D341Med (cell line): ENCODE measurements at places on chromosomes 2 and 18.

GRCh38 chr2:149743842-149744448 lies 156.4 kb upstream of the MMADHC start:
- DNase-seq: no peak

DNA sequence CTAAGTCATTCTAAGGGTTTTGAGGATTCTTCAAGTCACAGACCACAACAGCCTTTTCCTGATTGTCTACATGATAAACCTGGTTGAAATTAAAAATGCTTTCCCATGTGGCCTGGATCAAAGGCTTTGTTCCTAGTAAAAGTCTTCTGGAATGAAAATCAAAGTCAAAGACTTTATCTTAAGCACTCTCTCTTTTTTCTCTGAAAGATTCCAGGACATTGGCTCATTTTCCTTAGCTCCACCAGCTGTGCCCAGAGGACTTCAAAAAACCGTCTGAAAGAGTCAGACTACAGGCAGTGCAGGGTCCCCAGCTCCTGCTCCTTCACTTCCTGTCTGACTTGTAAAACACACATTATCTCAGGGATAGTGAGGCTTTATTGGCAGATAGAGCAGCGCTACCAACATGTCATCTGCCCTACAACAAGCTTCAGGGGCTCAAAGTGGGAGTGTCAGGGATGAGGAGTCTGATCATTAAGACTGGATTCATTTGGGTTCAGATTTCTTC lies 148.2 kb downstream of the ESCO1 start:
- no peak for DNase-seq

DNA sequence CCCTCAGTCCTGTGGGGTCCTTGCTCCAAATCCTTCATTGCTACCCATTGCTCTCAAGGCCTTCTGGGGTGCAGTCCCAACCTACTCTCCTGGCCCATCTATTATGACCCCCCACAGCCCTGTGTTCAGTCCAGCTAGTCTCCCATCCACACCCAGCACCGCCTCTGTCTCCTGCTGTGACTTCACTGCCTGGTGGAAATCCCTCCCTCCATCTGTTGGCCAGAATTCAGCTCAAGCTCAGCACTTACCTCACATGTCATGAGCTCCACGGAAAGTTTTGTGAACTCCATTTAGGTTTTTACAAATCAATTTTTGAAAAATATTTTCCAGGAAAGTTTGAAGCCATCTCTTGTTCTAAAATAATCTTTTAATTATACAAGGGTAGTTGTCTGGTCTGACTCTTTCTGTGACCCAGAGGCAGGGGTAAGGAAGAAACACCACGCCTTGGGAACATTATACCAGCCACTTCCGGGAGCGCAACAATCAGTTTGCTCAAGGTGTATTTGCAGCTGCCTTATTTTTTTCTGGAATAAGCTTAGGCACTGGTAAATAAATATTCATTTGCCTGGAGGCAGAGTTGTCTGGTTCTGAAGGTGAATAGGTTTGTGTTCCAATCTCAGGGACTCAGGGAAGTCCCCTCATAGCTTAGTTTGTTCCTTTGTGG lies 110.8 kb downstream of the VIT start:
- no peak for DNase-seq

GRCh38 chr18:37712776-37713175 lies 147.2 kb upstream of the CELF4 start:
- DNase-seq: no peak

GRCh38 chr2:96903318-96903717 lies 33.4 kb upstream of the SEMA4C start:
- DNase-seq: no peak

- DNase-seq: peak; percentile 46
Measured at GRCh38 chr18:35022426-35023001, 18.7 kb upstream of the MAPRE2 start.

- DNase-seq: no peak
Measured at GRCh38 chr18:46649071-46649862, 7.8 kb downstream of the LOXHD1 start.

DNA sequence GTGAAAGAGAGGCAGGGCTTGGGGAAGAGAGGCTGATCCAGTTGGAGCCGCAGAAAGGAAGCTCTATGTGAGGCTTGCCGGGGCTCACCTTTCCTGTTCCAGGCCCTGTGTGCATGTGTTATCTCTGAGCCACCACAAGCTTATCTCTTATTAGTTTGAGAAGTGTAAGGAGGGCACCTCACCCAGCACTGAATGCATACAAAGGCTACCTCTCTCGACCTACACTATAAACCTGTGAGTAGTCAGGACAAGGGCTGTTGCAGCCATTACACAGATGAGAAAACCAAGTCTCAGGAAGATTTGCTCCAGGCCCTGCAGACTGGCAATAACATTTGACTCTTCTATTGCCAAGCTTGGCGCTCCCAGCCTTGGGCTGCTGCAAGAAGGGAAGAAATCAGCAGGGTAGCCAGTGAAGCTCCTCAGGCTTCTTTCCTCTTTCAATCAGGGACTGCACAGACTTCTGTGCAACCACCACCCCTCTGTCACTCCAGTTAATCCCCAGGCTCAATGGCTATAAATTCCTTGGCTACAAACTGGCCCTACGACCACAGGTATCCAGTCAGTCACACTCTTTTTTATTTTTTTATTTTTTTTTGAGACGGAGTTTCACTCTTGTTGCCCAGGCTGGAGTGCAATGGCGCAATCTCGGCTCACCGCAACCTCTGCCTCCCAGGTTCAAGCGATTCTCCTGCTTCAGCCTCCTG lies 73.8 kb downstream of the CLHC1 start:
- no peak for DNase-seq

DNA sequence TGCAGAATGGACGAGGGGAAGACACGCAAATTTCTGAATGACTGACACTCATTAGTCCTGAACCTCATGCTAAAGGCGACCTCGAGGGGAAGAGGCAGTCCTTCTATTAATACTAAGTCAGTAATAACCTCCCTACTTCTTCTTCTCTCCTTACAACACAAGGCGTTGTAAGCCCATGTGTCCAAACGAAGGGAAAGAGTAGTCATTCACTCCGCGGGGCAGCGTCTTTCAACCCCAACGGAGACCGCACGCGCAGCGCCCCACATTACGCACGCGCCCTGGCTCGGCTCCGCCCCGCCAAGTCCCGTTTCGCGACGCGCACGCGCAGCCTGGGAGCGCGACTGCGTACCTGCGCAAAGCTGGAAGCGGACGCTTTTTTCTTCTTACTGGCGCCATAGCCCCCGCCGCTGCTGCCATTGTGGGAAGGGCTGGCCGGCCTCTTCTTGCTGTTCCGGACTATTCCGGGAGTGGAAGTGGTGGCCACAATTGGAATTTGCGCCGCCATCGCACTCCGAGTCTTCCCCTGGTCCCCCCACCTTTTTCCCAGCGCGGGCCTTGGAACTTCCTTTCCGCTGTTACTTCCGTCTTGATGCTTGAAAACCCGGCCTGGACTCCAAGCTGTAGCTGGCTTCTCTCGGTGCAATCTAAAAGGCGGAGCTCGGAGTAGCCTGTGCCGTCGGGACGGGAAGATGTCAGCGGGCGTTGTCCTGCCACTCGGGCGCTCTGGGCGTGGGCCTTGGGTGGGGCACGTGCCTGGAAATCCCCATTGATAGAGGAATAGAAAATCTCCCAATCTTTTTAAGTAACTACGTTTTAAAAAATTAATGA lies at the start of gene INO80C:
Gene INO80C (minus strand): TSS at position 591 of the 828 bp plus-strand sequence. CDS start 86 bp downstream, at position 505.
- peak; percentile 99 for DNase-seq

- no peak for DNase-seq
Measured at GRCh38 chr2:149720615-149721014, 133.0 kb upstream of the MMADHC start.

GRCh38 chr18:363301-364085 lies 95.6 kb upstream of the THOC1 start:
- no peak for DNase-seq

- DNase-seq: no peak
Measured at GRCh38 chr2:17589406-17590035, 49.0 kb downstream of the VSNL1 start.

GRCh38 chr2:150601280-150602038 lies 114.0 kb upstream of the RND3 start:
- DNase-seq: no peak

- no peak for DNase-seq
Measured at GRCh38 chr2:11239666-11240462, 84.6 kb downstream of the SLC66A3 start.

- no peak for DNase-seq
Measured at GRCh38 chr18:12256951-12257350, 2.8 kb downstream of the CIDEA start.

DNA sequence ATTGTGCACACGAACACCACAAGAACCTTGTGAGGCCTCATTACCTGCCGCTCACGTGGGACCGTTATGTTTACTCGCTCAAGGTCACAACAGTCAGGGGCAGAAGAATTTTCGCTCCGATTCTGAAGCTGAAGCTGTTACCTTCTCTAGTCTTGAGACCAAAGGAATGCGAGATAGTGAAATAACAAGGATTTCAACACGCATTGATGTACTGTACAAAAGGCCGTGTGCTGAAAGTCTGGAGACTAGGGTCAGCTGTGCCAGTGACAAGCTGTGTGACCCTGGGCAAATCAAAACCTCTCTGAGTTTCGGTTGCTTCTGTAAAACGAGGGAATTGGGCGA lies 583 bp downstream of the NEMP2 start:
- DNase-seq: no peak

DNA sequence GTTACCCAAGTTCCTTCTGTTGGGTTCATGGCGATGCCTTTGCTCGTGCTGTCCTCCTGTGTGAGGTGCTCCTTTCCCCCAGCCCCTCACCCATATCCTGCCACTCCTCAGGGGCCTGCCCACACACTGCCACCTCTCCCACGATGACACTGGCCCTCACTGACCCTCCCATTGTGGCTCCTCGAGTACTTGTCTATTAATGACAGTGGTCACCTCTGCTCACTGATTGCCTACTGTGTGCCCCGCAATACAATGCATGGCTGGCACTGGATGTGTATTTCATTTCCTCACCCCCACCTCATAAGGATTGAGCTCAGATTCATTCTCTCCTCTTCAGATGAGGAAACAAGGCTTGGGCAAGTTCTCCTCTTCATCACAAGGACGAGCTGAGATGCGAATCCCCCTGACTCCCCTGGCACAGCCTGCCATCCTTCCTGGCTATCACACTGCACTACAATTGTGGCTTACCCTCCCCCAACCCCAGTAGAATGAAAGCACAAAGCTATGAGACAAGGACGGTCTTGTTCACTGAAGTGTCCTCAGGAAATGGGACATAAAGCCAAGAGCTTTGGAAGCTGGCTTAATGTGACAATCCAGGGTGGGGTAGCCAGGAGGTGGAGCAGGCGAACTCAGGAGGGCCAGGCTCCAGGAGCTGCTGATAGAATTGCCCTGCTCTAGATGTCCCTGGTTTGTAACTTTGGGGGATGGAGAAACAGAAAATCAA lies 93.9 kb upstream of the RAB12 start:
- no peak for DNase-seq

DNA sequence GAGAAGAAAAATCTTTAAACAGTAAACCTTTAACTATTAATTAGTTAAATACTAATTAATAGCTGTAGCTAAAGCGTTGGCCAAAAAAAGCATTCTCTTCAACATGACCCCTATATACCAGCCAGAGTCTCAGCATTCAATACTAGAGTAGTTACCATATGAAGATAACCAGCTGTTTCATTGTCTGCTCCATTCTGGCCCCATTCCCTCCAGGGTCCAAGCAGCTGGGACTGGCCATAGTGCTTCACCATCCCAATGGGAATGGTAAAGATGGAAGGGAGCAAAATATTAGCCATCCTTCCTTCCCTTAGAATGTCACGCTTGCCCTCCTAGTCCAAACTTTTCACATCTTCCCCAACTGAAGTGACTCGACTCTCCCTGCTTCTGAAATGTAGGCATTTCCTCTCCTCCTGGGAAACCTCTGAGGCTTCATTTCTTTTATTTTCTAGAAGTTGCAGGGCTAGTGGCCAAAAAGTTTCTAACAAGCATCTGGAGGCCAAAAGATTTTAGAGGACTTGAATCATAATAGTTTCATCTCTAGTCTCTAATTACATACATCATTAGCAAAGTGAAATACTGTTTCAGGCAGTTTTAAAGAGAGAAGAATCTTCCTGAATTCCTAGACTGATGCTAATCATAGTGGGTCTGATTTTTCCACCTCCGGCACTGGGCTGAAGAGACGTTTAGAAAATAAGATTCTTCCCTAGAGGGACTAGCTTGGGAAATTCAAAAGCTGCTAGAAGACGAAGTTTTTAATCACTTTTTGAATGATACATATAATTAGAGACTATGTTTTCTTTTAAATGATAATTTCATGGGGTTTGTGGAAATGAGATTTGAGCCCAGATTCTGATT lies 52.7 kb downstream of the CCDC68 start:
- no peak for DNase-seq
